ENCODE measurements at places on chromosomes 4 and X.

DNA sequence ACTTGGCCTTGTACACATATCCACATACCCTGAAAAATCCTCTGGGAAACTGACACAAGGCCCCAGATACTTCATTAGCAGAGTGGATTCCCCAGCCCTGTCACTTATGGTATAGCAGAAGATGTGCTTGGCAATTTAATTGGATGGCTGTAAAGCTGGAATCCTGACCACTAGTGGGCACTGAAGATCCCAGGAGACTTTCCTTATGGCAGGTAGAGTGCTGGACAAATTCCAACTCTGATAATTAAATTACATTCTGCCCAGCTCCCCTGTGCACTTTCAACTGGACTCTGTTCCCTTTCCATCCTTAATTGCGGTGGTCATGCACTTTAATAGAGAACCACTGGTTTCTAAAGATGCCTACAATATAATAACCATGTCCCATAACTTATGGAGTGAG lies 119.8 kb downstream of the DCK start:
- no peak for DNase-seq

- DNase-seq, result no peak
These were observed 4.8 kb downstream of the CNGA1 start for GRCh38 chr4:48011722-48012121.

GRCh38 chr4:37246891-37247290 lies 2.3 kb downstream of the NWD2 start:
- no peak for DNase-seq

DNA sequence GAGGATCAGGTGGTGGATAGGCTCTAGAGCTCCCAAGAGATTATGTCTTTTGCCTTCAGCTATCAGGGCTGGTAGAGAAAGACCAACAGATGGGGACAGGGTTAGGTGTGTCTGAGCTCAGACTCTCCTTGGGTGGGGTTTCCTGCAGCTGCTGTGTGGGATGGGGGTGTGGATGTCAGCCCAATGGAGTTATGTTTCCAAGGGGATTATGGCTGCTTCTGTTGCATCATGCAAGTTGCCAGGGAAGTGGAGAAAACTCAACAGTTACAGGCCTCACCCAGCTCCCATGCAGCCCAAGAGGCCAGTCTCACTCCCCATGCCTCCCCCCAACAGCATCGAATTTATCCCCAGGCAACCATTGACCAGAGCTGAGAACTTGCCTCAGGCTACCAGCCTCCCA lies 80.2 kb upstream of the CDX4 start:
- no peak for DNase-seq

DNA sequence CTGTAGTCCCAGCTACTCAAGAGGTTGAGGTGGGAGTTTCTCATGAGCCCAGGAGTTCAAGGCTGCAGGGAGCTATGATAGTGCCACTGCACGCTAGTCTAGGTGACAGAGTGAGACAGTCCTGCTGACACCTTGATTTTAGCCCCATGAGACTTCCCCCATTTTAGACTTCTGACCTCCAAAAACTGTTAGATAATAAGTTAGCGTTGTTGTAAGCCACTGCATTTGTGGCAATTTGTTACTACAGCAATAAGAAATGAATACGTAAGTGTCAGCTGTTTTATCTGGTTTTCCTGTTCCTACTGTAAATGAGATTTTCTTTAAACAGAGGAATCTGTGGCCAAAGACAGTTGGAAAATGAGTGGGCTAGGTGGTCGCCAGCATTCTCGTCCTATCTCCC lies 83.9 kb downstream of the ARHGAP10 start:
- no peak for DNase-seq

DNA sequence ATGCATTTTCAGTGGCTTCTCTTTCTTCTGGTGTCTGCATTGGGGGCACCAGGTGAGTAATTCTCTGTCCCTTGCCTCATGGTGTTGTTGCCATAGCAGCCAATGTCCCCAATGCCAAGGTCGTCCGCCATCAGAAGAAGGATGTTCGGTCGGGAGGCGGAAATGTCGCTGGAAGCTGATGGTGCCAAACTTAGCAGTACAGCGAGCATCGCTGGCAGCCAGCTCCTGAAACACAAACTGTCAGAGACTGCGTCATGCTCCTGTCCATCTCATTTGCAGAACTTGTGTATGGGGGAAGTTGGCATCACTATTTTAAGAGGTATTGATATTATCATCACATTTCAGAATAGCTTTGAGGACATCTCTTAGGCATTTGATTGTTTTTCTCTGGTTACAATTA lies 29.1 kb upstream of the ARSD start:
- no peak for DNase-seq

DNA sequence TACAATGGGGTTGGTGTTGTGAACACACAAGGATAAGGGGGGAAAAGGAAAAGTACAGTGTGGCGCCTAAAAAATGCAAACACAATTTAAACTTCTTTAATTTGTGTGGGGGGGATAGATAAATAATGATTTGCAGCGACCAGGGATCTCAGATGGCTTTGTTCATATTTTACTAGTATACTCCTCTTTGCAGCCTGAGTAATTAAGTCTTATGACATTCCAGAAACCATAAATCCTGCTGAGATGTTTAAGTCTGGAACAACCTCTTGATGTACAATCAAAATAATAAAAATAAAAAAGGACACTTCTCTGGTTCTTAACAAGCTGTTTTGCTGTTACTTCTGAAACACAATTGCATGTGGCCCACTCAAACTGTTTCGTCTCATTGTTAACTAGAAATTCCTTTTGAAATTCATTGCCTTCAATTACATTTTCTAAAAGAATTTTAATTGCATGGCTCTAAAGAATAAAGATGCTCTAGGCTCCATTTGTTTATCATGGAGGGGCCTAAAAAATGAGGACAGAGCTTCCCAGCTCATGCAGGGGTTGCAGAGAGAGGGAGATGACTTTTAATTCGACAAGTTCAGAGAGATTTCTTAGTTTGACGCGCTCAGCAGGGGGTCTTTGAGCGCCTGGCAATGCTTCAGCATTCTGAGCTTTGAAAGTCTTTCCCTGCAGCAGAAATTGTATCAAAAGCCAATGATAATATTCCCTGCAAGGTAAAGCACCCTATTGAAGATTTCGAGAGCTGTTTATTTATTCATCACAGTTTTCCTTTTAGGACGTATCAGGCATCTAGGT lies 892.4 kb upstream of the TENM3 start:
- DNase-seq, result no peak

DNA sequence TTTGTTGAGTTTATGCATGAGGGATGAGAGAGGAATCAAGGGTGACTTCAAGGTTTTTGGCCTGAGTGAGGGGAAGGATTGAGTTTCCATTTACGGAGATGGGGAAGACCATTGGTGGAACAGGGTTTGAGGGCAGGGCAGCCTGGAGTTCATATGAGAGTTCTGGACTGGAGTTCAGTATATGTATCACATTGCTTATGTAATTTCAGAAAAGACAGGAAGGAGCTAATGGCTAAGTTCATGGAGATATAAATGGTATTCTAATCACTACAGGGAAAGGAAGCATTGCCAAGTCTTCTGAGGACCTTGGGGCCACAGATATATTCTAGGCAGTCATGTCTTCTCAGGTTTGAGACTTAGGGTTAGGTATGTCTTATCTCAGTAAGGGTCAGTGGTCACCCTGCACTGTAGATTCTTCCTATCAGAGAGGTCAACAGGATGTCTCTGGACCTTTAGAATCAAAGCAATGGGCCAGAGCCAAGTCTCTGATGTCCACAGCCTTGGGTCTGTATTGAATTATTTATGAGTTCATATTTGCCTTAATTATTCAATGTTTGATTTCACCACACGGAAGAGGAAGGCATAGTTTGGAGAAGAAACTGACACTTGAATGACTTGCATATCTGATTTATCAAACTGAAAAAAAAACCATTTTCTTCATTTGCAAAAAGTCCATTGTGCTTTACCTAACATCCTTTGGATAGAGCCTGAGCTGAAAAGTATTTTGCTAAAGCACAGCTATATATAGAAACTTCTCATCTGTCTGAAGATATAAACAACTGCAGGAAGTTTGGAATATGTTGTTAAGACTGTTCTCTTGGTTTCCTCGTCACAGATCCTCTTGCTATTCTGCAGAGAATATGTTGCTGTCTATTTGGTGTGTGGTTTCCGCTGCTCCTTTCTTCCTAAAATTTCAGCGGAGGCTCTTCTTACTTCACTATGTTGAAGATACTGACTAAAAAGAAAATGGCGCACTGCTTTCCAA lies 139.5 kb downstream of the PDGFRA start:
- DNase-seq, result no peak

- DNase-seq, result no peak
These were observed 531.1 kb upstream of the SPANXN1 start for GRCh38 chrX:144716187-144716586.

DNA sequence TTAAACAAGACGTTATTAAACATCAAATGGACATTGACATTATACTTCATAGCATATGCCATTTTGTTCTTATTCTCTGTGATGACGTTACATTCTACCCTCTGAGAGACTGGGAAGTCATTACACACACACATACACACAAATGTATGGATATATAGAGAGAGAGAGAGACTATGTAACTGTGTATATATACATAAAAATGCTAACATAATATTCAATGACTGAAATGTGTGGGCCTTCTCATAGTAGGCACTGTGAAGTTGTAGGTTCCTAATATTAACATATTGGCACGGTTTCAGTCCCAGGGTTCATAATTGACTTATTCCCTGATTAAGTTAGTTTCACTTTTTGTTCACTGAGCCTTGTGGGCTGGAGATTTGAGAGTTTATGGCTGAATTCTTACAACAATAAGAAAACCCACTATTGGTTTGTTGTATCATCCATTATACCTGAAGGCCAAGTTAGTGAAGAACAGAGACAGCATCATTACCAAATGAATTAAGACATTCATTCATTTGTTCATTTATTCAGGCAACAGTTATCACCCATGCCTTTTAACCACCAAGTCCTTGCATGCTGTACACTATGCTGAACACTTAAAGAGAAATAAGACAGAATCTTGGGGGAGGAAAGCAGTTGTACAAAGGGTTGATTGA lies 68.5 kb downstream of the GAB1 start:
- DNase-seq, result no peak

DNA sequence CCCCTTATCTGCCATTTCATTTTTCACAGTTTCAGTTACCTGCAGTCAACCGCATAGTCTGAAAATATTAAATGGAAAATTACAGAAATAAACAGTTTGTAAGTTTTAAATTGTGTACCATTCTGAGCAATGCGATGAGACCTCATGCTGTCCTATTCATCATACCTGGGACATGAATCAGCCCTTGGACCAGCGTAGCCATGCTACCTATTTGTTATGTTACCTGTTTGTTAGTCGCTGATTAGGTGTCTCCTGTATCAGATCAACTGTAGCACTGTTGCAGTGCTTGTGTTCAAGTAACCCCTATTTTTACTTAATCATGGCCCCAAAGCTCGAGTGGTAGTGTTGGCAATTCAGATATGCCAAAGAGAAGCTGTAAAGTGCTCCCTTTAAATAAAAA lies 492.2 kb upstream of the AADAT start:
- DNase-seq, result no peak

- no peak for DNase-seq
These were observed 1.3 kb upstream of the PLS3 start for GRCh38 chrX:115559672-115560071.

DNA sequence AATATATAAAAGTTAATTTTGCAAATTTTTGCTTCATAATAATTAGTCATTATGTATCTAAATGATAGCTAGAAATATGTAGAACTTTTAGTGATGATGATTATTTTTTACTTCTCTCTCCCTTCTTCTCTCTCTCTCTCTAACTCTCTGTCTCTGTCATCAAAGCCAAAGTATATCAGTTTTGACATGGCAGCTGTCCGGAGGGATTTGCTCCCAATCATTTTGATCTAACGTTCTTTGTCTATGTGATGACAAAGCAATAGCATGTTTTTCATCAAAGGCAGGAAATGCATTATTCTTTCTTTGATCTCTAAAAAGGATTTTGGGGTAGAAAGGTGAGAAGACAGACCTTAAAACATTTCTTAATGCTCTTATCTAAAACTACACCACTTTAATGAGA lies 402.1 kb downstream of the PDGFC start:
- no peak for DNase-seq

DNA sequence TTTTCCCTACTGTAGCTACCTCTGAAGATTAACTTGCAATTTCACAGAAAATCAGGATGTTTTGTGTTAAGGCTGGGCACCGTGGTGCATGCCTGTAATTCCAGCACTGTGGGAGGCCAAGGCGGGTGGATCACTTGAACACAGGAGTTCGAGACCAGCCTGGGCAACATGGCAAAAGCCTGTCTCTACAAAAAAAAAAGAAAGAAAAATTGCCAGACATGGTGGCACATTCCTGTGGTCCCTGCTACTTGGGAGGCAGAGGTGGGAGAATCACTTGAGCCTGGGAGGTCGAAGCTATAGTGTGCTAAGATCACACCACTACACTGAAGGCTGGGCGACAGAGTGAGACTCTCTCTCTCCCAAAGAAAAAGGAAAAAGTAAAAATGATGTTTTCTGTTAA lies 27.4 kb downstream of the APELA start:
- DNase-seq, result no peak

DNA sequence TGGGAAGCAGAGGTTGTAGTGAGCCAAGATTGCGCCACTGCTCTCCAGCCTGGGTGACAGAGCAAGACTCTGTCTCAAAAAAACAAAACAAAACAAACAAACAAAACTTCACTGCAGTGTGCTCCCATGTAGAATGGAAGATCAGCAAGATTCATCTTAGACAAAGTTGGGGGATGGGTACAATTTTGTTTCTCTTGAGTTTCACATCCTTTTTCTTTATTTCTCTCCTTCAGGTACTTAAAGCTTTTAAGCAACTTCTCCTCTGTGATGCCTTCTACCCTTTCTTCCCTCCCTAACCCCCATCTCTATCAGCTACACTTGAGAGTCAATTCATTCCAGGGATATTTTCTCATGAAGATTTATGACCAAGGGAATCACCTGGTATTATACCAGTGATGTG lies 15.5 kb upstream of the RBBP7 start:
- DNase-seq, result no peak

- DNase-seq, result no peak
These were observed 107.6 kb upstream of the BMP3 start for GRCh38 chr4:80922941-80923340.

DNA sequence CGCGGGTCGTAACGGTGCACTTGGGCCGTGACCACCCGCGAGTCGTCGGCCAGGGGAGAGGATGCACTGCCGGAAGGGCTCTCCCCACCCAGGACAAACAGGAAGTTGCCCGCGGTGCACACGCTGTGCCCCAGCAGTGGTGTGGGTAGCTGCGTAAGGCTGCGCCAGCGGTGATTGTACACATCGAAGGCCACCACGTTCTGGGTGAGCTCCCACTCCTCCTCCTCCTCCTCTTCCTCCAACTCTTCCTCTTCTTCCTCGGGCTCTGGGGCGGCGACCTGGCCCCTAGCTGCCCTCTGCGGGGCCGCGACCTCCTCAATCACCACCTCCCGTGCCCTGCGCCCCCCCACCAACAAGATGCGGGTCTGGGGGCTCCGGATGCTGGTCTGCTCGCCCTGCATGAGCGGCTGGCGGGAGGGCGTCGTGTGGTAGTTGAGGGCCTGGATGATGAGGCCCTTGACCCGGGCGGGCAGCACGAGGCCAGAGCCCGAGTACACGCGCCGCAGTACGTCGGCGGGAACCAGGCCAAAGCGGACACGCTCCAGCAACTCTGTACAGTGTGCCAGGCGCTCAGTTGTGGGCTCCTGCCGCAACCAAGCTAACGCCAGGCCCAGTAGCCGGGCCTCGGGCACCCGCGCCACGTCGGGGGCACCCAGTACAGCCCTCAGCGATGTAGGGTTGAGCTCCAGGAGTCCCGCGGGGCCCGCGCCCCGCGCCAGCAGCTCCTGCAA lies 1.4 kb downstream of the KLHL34 start:
- no peak for DNase-seq
